Natural killer cell treated with Interleukin-12 subunit alpha and Interleukin-12 subunit beta and Interleukin-15 and Interleukin-18, amount 100 ng/mL, for 72 hours (primary cell): ENCODE measurements at places on chromosomes 11 and 22. TPM values are rescaled to one million over a fixed set of nuclear protein-coding genes. Genes with fewer than 3 reads are reported as not detected.

Gene FAM181B
- not detected for total RNA-seq

Gene GDPD4
- total RNA-seq = not detected

DNA sequence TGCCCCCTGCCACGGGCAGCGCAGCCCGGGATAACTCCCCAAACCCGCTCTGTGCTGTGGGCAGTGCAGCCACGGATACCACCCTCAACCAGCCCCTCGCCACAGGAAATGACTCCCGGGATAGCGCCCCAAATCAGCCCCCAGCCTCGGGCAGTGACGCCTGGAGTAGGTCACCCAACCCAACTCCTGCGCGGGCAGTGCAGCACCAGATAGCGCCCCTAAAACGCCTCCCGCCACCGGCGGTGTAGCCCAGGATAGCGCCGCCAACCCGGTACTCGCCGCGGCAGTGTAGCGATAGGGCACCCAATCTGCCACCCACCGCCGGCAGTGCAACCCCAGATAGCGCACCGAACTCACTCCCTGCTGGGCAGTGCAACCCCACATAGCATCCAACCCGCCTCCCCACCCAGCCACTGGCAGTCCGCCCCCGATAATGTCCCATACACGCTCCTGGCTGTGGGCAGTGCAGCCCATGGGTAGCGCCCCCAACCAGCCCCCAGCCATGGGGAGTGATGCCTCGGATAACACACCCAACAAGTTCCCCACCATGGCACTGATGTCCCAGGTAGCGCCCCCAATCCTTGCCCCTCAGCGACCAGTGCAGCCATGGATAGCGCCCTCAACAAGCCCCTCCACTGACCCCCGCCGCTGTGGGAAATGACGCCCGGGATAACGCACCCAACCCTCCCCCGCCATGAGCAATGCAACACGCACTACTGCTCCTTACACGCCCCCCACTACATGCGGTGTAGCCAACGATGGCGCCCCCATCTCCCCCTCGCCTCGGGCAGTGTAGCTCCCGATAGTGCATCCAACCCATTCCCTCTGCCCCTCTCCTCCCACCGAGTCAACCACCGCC is 1.5 kb downstream of the RFPL2 start:
- H3K27ac ChIP-seq = no peak overlapping the region
- H3K4me3 ChIP-seq = peak overlapping the region; percentile 51
- H3K36me3 ChIP-seq = no peaks in the 10 kb centered on the region
- peaks cover 27% of the 10 kb centered on the region for H3K4me1 ChIP-seq
- peaks cover 7% of the 10 kb centered on the region for H3K27me3 ChIP-seq

- no peaks in the 10 kb centered on the region for H3K36me3 ChIP-seq
- H3K27ac ChIP-seq = no peak overlapping the region
- no peak overlapping the region for H3K4me3 ChIP-seq
- DNase-seq = no peak
These were observed 43.3 kb upstream of the EP300 start for GRCh38 chr22:41048791-41049717.

DNA sequence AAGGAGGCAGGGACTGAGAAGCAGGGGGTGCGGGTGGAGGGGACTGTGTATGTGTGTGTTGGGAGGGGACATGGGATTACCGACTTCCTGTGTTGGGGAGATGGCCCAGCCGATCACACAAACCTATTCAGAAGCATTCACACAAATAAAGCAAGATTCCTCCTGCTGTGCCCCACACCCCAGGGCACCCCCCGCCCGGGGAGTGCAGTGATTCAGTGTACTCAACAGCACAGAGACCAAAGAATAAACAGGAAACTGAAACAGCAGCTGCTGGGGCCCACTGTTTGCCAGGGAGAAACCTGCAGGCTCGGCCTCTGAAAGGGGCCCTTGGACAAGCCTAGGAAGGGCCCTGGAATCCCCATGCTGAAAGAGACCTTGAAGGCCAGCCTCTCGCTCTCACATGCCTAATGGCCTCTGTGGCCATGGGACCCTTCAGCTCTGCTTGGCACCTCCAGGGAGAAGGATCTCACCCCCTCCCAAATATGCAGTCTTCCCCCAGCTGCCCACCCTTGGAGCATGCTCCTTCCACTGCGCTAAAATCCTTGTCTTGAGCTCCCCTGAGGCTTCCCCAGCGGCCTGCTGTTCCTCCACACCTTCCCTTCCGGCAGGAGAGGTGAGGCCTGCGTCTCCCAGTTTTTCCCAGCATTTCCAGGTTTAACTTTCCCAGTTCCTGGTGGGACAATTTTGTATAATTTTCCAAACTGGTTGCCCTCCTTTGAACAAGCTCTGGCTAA is 72.9 kb downstream of the CSNK2A3 start:
- no peak overlapping the region for H3K27ac ChIP-seq
- no peak for DNase-seq
- H3K4me3 ChIP-seq = no peak overlapping the region

- H3K4me1 ChIP-seq = peaks cover 22% of the 10 kb centered on the region
- no peaks in the 10 kb centered on the region for H3K27me3 ChIP-seq
- no peak for DNase-seq
- peaks cover 4% of the 10 kb centered on the region for H3K36me3 ChIP-seq
These were observed 48.9 kb downstream of the FAR1 start for GRCh38 chr11:13717331-13717730.

- peaks cover 12% of the 10 kb centered on the region for H3K4me1 ChIP-seq
- H3K27me3 ChIP-seq = no peaks in the 10 kb centered on the region
- H3K27ac ChIP-seq = no peak overlapping the region
- DNase-seq = no peak
- H3K36me3 ChIP-seq = no peaks in the 10 kb centered on the region
These were observed 2.4 kb upstream of the ATL3 start for GRCh38 chr11:63673579-63673978.

- no peaks in the 10 kb centered on the region for H3K4me1 ChIP-seq
- peaks cover 28% of the 10 kb centered on the region for H3K27me3 ChIP-seq
- DNase-seq = no peak
- no peaks in the 10 kb centered on the region for H3K36me3 ChIP-seq
These were observed 256.3 kb upstream of the ARHGAP20 start for GRCh38 chr11:110968348-110969062.

- DNase-seq = no peak
- H3K36me3 ChIP-seq = no peaks in the 10 kb centered on the region
- no peaks in the 10 kb centered on the region for H3K27me3 ChIP-seq
- no peak overlapping the region for H3K4me3 ChIP-seq
- H3K4me1 ChIP-seq = peaks cover 53% of the 10 kb centered on the region
- H3K27ac ChIP-seq = no peak overlapping the region
These were observed 18.4 kb downstream of the STIM1 start for GRCh38 chr11:3873712-3874349.

DNA sequence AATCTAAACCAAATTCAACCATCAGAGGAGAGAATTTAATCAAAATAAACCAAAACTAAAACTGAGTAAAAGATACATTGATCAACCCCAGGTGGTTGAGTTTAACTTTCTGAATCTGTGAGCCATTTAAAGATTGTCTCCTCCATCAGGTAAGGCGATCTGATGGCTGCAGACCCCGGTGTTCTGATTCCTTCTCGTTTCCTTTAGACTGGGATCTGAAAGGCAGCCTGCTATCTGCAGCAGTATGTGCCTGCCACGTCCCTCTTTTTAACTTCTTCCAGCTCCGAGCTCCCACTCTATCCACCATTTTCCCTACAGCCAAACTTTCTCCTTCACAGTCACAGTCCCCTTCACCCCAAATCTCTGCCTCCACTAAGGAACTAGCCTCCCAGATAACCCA is 66.1 kb upstream of the ARHGAP32 start:
- no peak overlapping the region for H3K4me3 ChIP-seq
- H3K27me3 ChIP-seq = peaks cover 13% of the 10 kb centered on the region
- H3K4me1 ChIP-seq = no peaks in the 10 kb centered on the region
- H3K27ac ChIP-seq = no peak overlapping the region
- no peaks in the 10 kb centered on the region for H3K36me3 ChIP-seq
